Inflammatory macrophage treated with lipopolysaccharide for 1 hour (primary cell): ENCODE measurements at places on chromosomes 3 and 15.

DNA sequence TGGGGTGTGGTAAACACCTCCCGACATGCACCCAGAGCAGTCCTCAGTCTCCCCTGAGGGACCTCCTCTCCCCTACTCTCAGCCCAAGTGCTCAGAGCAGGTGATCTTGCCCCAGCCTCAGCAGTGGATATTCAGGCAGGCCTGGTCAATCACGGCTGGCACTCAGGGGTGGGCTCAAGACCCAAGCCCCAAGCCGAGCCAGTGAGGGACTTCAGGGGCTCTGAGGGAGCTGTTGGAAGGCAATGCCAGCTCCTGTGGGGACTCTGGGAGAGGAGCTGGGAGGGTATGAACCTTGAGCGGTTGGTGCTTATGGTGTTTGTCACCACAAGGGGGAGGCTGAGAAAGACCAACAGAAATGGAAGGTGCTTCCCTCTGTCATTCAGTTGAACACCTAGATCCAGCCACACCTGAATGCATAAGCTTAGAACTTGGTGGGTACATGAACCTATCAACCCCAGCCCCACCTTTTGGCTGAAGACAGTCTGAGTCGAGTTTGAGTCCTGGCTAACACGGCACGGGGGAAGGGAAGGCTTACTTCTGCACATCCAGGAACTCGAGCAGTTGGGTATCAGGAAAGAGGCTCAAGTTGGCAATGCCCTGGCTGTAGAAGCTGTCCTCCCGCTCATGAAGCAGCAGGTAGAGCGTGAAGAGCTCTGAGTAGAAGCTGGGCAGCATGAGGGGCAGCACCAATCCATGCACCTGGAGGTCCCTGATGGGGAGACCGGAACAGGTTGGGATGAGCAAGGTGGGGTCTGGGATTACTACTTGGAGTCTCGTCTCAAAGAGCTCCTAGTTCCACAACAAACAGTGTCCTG lies 19.2 kb downstream of the ALS2CL start:
- DNase-seq = no peak

- no peak for DNase-seq
These were observed 4.1 kb downstream of the CCR9 start for GRCh38 chr3:45890405-45890804.

- DNase-seq = peak; percentile 62
These were observed 43.0 kb downstream of the SLCO3A1 start for GRCh38 chr15:91896341-91897055.

GRCh38 chr3:10330319-10330718 lies 9.4 kb upstream of the SEC13 start:
- DNase-seq = no peak

DNA sequence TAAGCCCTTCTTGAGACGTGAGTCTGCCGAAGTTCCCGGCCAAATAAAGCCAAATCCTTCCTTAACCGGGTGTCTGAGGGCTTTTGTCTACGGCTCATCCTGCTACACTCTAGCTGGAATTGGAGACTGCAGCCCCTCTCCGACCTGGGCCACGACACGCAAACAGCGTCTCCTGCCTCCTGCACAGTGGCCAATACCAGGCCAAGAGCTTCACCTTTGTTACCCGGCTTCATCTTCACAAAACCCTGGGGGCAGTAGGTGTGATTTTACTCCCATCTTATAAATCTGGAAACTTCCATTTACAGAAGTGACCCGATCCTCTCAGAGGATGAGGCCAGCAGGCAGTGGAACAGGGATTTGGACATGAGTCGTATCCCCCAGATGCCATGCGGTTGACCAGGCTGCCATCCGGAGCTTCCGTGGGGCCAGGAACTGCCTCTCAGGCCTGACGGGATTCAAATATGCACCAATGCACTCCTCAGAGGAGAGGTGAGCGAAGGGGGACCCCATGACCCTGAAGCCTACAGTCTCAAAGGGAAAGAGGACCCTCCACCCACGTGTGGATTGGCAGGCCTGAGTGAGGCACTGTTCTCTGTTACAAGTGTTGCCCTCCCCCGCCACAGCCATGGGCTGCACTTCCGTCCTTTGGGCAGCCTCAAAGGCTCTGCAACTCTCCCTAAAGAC lies 53.2 kb upstream of the KLF13 start:
- no peak for DNase-seq

GRCh38 chr3:18424213-18424728 lies 868 bp downstream of the SATB1 start:
- no peak for DNase-seq

DNA sequence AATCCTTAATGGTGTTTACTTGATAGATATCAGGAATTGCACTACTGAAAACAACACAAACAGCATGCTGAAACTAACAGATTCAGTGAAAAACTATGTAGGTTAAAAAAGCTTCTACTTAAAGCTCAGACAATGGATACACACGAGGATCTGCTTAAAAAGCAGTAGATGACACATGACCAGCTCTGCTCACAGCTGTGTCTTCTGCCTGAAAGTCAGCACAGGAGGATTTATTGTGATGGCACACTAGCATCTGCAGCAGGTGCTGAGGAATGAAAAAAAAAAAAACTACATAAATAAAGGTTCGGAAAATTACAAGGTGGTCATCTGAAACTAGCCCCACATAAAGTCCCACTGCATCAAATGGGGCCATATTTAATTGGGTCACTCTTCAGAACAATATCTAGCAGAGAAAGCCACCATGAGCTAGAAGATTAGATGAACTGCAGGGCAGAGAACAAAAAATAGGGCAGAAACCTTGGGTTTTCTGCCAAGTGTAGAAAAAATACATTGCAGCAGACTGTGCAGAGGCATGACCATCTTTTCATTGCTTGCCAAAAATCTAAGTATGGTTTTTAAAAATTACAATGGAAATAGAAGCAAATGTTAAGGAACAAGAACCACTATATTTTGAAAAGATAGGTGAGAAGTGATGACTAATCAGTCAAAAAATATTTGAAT lies 13.2 kb upstream of the GOLM2 start:
- no peak for DNase-seq

DNA sequence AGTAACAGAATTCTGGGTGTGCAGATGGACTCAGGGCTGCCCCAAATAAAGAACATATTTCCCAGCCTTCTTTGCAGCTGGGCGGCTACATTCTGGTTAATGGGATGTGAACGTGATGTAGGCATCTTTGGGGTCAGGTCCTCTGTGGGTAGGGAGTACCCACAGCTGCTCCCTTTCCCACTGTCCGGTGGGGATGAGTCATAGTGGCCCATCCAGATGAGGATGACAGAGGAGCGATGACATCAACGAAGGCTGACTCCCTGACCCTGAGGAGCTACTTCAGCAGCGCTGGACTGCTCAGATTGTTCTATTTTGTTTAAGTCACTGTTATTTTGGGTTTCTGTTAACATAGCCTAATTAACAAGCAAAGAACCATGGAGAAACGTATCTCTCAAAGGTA lies 38.0 kb downstream of the SRPRB start:
- no peak for DNase-seq

DNA sequence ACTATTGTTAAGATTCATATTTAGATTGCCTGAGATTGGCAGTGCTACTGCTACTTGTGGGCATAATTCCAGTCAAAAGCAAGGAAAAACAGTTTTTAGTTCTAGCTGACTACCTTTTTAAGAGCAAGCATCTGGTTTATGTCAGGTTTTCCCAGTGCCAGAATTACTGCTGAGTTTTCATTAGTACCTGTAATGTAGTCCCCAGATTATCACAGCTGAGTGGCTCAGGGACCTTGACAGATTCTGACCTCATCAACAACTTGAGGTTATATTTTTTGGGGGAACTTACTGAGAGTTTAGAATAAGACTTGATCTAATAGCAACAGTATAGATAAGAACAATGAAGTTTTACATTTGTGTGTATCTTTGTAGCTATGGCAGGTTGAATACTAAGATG lies 31.0 kb downstream of the NXPE3 start:
- no peak for DNase-seq

GRCh38 chr3:64911138-64911537 lies 223.3 kb upstream of the ADAMTS9 start:
- DNase-seq = no peak

- peak; percentile 60 for DNase-seq
These were observed 47.6 kb downstream of the TXNRD3 start for GRCh38 chr3:126607214-126607908.

DNA sequence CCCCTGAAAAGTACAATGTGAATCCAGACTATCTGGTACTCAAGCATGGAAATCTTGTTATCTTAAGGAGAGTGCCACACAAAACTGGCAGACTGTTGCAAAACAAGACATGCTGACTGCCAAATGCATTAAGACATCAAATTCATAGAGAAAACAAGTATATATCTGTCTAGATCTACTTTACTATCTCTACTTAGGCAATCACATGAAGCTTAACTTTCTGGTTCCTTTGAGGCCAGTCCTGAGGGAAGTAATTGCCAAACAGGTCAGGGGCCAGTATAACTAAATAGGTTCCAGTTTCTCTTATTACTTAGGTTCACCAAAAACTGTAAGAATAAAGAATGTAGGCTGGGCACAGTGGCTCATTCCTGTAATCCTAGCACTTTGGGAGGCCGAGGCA lies 15.9 kb upstream of the SLC4A7 start:
- no peak for DNase-seq

DNA sequence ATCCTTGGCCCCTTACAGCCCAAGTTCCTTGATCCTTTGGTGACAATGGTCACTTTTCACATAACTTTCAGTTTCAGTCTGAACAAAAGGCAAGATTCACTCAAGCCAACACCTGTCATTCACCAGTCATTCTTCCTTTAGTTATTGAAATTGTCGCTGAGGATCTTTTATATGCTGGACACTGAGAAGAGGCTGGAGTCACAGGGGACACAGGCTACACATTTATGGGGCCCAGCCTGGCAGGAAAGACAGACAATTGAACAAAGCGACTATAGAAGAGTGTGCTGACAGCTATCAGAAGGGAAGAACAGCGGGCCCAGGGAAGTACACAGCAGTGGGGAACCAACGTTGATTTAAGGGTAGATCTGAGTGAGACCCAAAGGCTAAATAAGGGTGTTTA lies 69.8 kb upstream of the PROK2 start:
- no peak for DNase-seq

DNA sequence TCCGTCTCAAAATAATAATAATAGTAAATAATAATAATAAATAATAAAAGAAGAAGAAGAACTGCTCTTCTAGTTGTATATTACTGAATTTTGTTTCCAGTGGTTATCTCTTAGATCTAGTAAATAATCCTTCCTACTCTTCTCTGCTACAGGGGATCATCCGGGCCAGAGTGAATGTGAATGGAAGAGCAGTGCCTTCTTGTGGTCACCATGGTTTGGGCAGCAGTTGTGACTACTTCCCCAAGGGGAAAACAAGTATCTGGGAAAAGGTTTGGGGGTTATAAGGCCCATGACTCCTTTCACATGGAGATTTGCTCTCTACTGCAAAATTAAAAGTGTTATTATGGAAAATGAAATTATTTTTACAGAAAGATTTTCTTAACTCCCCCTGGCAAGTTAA lies 5.5 kb upstream of the OR5K1 start:
- DNase-seq = no peak

DNA sequence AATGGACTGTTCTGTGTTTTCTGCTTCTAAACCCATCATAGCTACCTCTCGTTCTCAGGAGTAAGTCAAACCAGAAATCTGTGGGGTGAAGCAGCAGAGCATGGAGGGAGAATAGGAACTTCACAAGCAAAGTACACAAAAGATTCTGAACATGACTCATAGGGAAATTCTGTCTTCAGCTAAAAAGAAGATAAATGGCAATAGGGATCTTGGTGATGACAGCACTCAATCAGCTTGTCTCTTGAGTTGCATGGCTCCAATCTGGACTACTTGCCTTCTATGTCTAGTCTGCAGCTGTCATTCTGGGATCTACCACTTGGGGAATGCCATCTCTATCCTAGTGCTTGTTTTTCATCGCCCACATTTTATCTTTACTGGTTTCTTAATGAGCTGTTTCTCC lies 13.5 kb upstream of the GRAMD1C start:
- peak; percentile 87 for DNase-seq

DNA sequence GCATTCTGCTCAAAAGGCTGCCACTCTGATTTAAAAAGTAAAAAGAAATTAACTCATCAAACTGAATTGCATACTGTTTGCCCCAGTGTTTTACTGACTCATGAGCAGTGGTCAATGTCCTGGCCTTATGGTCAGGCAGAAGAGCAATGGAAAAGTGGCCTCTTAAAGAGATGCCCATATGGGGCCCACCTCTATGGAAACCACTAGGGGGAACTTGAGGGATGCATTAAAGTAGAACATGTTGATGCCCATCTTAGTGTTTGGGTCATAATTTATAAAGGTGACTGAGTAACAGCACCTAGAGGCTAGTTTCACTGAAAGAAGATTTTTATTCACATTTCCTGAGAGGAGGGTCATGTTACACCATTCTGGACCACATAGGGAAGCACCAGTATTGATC lies 66.5 kb upstream of the RNU6-1 start:
- peak; percentile 9 for DNase-seq

GRCh38 chr3:146781606-146782005 lies 176.5 kb upstream of the PLSCR5 start:
- no peak for DNase-seq

GRCh38 chr3:129032716-129033115 lies 27.9 kb upstream of the GP9 start:
- DNase-seq = no peak

GRCh38 chr3:67947808-67948508 lies 293.5 kb upstream of the SUCLG2 start:
- DNase-seq = no peak

DNA sequence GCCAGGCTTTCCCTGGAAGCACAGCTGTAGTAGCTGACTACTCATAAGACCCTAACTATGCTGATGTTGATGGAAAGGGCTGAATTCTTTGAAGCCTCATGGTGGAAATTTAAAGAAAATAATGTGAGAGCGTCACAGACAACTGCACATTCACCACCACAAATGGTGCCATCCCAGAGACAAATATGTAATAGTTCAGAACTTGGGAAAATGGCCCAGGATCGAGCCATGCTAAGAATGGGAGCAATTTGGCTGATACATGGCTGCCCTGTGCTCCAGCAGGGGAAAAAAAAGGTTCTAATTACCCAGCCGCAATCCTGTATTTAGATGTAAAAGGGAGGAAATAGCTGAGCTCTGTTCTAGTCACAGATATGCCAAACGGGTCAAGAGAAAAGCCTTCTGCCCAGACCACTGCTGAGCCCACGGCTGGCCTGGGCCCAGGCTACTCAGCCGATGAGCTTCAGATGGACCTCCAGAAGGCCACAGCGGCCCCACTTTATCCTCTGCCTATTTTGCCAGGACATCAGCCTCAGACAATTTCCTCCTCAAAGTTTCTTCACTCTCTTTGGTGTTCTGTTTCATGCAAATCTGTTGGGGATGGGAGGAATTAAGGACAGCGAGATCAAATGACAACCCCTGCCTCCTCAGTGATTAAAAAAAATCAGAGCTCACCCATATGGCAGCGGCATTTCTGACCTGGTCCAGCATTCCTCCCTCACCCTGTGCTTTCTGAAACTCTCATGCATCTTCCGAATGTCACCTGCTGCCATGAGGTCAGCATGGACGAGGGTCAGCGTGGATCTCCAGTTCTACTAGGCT lies 54.5 kb upstream of the MEX3B start:
- no peak for DNase-seq

DNA sequence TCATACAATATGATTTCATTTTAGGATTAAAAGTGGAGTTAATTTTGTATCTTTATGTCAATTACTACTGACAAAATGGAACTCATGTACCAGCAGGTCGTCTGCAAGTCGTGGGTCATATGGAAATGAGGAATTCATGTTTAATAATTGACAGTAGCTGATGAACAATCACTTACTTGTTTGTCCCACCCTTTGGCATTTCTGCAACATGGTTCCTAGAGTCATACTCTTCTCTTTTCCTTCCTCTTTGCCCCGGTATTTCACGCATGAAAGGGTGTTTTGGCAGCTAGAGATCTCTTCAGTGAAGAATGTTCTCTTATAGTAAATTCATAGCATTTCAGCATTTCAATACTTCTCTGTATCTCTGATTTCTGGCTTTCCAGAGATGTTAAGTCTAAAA lies 133.3 kb upstream of the SLC24A5 start:
- no peak for DNase-seq
